Activated T-cell treated with anti-CD3 and anti-CD28 coated beads for 1 hour (primary cell): ENCODE measurements at places on chromosomes 2 and 18.

- no peak for DNase-seq
These were observed 14.2 kb downstream of the PLEK start for GRCh38 chr2:68379184-68379708.

- DNase-seq: no peak
These were observed 171.1 kb downstream of the ZFP36L2 start for GRCh38 chr2:43055086-43055912.

GRCh38 chr18:33469699-33470098 is 29.2 kb upstream of the CCDC178 start:
- DNase-seq: no peak

- no peak for DNase-seq
These were observed 29.0 kb downstream of the PTPN4 start for GRCh38 chr2:119788752-119789151.

- DNase-seq: no peak
These were observed 303.5 kb downstream of the CDCA7 start for GRCh38 chr2:173657996-173658717.
